ENCODE measurements at places on chromosomes 16 and 17.

DNA sequence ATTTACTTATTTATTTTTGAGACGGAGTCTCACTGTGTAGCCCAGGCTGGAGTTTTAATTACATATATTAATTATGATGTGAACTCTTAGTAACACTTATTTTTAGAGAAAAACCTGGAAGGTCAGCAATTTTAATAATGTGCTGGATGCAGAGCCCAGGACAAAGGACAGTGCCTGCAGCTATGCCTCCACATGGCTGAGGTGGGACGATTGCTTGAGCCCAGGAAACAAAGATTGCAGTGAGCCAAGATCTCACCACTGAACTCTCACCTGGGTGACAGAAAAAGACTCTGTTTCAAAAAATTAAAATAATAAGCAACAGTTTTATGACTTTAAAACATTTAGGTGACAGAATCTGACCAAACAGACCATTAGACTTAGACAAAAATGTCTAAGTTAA, 11.0 kb upstream of the CARD14 start:
- DNase-seq, result no peak

- no peak for DNase-seq
These were observed 53.6 kb downstream of the LDHD start for GRCh38 chr16:75062976-75063346.

GRCh38 chr17:78344666-78345065, 15.2 kb downstream of the SOCS3 start:
- no peak for DNase-seq

DNA sequence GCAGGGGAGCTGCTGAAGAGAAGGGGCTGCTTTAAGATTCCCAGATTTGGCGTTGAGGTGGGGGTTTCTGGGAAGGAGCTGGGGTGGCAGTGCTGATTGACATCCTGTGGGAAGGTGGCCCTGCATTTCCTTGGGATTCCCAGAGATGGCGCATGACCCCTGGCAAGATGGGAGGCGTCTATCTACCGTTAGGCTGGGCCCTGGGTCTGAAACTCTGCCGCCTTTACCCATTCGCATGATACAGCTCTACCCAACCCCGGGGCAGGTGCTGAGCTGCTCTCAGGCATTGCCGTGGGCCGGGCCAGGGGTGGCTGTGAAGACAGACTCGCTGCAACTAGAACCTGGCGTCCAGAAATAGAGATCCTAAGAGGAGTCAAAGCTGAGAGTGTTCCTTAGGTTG, 9.9 kb upstream of the MVD start:
- no peak for DNase-seq

GRCh38 chr16:84036982-84037425, 5.6 kb downstream of the SLC38A8 start:
- DNase-seq, result no peak

- no peak for DNase-seq
These were observed 176.8 kb upstream of the ASIC2 start for GRCh38 chr17:33469911-33470310.

All from activated T-helper 1 cell treated with anti-CD3 and anti-CD28 coated beads, Interleukin-2, amount 50 U/mL, for 16 hours (primary cell).